ENCODE measurements at places on chromosomes 1 and 21.

DNA sequence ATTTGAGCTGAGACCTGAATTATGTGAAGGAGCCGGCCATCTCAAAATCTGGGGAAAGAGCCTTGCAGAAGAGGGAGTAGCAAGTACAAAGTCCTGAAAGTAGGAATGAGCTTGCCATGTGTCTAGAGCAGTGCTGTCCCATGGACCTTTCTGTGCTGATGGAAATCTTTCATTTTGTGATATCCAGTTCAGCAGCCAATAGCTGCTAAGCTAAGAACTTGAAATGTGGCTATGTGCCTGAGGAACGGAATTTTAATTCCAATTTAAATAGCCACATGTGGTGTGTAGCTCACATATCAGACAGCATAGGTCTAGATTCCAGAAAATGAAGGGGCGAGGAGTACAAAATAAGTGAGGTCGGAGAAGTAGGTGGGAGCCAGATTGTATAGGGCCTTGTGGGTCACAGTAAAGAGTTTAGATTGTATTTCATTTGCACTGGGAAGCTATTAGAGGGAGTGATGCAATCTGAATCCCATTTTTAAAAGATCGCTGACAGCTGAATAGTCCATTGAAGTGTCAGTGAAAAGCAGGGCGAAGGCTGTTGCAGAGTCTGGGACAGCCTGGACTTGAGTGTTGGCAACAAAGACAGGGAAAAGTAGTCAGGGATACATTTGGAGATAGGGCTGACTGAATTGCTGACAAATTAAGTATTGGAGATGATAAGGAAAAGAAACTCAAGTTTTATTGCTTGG lies 80.3 kb downstream of the TMEM200B start:
- no peak for DNase-seq

- DNase-seq = no peak
Observed at GRCh38 chr1:198903203-198903602, 264.4 kb downstream of the PTPRC start.

- no peak for DNase-seq
Observed at GRCh38 chr1:228304766-228305395, 97.0 kb downstream of the OBSCN start.

DNA sequence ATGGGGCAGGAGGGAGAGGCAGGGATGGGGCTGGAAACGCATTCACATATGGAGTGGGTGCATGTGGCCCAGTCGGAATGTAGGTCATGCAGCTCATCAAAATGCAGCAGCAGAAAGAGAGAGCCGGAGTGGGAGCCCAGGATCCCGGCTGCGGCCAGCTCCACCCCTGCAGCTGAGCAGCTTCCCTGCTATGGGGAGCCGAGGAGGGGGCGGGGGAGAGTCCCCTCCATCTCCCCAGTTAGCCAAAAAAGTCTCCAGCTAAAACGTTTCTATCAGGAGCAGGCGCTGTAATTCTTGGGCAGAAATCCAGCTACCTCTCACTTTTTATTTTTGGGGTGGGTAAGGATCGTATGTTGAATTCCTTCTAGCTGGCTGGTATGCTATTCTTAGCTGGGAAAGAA lies 39.7 kb downstream of the MRPL37 start:
- DNase-seq = no peak

- DNase-seq = no peak
Observed at GRCh38 chr1:110726755-110727154, 52.0 kb upstream of the KCNA3 start.

DNA sequence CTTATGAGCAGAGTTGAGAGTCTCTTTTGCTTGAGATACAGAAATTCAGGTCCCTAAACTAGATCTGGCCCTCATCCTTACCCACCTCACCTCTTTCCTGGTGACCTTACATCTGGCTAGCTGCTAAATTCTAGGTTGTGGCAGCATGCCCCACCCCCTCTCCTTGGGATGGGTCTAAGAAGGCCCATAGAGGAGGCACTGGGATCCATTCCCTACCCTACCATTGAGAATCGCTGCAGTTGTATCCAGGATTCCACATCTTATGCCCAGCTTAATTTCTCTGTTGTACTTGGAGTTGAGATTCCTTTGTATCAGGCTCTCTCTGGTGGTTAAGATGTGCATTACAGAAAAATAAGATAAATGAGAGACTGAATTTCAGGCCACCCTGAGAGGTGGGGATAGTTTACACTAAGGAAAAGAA lies 9.5 kb upstream of the TMEM39B start:
- peak; percentile 42 for DNase-seq

DNA sequence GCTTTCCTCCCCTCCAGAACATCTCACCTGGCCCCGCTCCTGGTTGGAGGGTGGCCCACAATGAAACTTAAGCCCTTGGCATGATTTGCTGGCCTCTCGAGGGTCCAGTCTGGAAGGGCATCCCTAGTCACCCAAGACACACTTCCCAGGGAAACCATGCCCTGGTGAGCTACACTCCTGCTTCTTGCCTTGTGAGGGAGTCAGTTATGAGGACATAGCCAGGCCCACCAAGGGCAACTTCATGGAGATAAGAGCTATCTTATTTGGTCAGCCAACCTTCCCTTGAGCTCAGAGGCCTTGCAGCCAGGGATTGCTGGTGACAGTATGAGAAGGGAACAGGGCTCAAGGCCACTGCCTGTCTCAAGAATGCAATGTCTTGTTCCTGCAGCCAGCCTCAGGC lies 9.7 kb downstream of the TNR start:
- no peak for DNase-seq

GRCh38 chr1:24047110-24047477 lies 64.8 kb downstream of the MYOM3 start:
- DNase-seq = peak; percentile 62

DNA sequence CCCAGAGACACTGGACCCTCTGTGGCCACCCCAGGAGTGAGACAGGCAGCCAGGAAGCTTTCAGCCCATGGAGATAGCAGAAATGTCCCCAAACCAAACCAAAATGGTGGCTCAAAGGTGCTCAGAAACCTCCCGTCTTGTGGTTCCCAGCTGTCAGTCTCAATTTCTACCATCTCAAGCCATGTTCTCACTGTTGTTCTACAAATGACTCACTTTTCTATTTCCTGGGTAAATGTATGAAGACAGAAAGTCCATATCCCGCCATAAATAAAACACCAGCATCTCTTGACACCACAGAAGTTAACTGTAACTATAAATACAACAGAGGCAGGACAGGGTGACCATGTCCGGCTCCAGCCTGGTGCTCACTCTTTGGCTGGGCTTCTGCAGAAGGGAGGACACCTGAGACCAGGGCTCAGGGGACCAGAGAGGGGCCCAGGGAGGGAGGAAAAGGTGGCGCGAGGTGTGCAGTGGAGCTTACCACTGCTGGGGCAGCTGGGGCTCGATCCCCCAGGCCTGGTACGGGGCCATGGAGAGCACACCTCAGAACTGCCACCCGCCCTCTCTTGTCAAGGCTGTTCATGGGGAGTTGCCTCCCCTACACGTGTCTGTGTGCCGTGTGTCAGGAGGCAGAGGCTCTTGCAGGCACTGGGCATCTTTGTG lies 43.6 kb downstream of the EPHB2 start:
- no peak for DNase-seq

- no peak for DNase-seq
Observed at GRCh38 chr1:14648391-14648790, 49.9 kb downstream of the KAZN start.

DNA sequence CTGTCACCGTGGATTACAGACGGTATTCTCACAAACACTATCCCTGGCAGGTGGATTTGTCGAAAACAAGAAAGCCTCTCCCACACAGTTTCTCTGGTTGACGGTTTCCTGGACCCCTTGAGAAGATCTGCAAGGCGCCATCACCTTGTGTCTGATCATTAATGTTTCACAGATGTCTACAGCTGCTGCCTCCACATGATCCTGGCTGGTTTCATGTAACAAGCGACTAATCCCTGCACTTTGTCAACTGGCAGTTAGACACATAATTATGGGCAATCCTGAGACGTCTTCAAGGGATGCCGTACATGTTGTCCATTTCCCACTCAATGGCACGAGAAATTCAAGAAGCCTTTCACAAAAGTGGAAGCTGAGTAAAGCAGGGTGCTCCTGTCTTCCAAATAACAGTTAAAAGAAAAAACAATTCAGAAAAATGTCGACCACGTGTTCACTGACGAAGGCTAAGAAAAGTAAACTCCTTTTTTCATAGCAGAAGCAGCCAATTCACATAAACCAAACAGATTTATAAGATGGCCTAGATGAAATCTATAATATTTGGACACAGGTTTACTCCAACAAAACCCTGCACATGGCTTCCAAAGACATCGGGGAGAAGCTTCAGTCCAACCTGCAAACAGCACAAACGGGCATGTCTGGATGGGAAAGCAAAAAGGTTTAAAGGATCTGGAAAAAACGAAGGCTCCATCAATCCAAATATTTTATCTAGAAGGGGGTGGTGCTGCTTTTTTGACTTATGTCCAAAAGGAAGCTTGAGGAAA lies 52.2 kb downstream of the CAPZB start:
- no peak for DNase-seq

DNA sequence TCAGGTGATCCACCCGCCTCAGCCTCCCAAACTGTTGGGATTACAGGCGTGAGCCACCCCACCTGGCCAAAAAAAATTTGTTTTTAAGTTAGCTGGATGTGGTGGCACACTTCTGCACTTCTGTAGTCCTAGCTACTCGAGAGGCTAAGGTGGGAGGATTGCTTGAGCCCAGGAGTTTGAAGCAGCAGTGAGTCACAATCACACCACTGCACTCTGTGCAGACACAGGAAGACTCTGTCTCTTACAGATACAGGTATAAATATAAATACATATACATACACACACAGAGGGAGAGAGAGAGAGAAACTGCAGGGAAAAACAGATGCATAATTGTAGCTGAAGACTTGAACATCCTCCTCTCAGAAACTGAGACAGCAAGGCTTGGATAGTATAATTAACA lies 34.8 kb upstream of the EPS15 start:
- no peak for DNase-seq

DNA sequence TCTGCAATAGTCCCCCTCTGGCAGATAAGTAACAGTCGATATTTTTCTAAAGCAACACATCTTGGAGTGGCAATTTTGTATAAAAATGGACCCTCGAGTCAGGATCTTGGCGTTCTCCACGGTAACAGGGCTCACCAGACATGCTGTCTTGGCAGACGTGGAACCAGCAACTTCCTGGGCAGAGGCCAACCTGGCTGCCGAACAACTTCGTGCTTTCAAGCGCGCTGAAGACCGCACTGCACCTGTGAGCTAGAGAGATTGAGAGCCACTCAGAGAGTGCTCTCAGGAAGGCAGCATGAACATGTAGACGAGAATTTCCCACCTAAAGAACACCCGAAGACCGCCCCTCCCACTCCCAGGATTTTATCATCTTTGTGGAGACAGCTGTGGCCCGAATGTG lies 7.3 kb downstream of the C1orf174 start:
- DNase-seq = no peak

- no peak for DNase-seq
Observed at GRCh38 chr21:45322231-45322959, 34.7 kb upstream of the POFUT2 start.

DNA sequence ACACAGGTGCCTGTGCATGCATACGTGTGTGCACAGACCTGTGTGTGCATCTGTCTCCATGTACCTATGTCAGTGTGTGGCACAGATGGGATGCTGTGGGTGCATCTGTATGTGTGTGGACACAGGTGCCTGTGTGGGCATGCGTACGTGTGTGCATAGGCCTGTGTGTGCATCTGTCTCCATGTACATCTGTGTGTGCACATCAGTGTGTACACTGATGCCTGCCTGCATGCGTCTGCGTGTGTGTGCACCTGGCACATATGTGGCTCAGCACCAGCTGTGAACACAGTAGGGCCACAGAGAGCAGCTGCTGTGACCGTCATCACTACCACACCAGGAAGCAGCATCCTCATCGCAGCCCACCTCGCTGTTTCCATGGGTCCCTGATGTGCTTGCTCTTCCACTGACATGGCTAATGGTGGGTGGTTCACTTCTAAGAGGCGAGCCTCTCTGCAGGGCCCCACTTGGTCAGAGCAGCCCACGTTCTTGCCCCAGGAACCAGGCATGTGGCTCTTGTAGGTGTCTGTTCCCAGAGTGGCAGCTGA lies 9.6 kb upstream of the SPATC1L start:
- DNase-seq = no peak

GRCh38 chr1:181675091-181675917 lies 192.0 kb downstream of the CACNA1E start:
- no peak for DNase-seq

GRCh38 chr1:7941437-7941793 lies 776 bp upstream of the TNFRSF9 start:
- DNase-seq = no peak

DNA sequence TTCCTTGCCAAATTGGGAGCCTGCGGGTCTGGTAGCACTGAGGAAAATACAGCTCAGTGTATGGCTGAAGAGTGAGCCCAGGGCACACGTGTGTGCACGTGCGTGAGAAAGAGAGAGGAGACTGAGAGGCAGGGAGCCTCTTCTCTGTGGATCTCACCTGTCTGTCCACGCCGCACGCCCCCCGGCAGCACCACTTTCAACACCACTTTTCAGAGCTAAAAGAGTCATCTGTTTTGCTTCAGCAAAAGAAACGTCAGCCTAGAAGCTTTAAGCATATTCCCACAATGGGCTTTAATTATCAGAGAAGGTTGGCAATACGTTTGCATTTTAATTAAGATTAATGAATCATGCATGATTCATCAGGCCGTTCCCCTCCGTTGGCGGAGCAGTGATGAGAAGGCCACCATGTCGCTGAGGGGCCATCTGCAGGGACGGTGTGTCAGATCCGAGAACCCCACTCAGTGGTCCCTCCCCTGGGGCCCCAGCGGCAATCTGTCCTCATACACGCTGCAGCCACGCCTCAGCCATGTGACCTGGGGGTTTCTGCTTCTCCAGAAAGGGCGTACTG lies 56.8 kb downstream of the SIK1 start:
- no peak for DNase-seq

- DNase-seq = no peak
Observed at GRCh38 chr1:156589546-156589945, 2.0 kb upstream of the NAXE start.

DNA sequence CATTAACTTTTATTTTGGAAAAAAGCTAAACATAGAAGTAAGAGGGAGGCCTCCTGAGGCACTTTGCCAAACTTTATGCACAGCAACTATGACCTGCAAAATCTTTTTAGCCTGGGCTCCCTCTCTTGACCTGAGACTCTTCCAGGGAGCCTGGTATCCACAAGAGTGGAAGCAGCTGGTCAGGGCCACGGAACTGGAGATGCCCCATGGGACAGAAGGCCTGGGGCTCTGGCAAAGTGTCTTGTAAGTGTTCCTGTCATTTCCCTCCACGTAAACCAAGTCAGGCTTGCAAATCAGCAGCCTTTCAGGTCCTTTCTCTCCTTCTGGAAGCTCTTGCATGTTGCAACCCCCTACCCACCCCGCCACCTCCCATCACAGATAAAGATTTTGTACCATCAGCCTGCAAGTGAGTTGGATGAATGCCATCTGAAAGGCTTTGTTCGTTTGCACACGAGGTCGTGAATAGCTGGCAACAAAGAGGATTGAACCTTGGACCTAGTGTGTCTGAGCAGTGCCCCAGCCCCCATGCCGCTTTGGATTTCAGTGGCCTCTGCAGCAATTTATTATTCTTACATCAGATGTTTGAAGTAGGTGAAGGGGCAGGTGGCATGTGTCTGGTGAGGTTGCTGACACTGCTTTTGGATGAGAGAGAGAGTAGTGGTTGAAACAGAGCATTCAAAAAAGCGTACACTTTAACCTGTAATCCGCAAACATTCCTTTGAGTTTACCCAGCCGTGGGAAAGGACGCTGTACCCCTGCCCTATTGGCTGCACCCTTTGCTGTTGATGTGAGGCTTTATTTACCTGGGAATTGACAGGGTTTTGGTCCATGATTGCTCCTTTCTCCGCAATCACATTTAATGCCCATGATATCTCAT lies 91.6 kb downstream of the GALNT2 start:
- no peak for DNase-seq

GRCh38 chr21:41830145-41830707 lies 48.9 kb downstream of the PRDM15 start:
- no peak for DNase-seq

- no peak for DNase-seq
Observed at GRCh38 chr1:112061901-112062320, 72.4 kb upstream of the KCND3 start.

Data from urothelium cell line (cell line).